Right hindlimb (tissue), 1 donor: ENCODE measurements at places on chromosomes 12 and 14.

DNA sequence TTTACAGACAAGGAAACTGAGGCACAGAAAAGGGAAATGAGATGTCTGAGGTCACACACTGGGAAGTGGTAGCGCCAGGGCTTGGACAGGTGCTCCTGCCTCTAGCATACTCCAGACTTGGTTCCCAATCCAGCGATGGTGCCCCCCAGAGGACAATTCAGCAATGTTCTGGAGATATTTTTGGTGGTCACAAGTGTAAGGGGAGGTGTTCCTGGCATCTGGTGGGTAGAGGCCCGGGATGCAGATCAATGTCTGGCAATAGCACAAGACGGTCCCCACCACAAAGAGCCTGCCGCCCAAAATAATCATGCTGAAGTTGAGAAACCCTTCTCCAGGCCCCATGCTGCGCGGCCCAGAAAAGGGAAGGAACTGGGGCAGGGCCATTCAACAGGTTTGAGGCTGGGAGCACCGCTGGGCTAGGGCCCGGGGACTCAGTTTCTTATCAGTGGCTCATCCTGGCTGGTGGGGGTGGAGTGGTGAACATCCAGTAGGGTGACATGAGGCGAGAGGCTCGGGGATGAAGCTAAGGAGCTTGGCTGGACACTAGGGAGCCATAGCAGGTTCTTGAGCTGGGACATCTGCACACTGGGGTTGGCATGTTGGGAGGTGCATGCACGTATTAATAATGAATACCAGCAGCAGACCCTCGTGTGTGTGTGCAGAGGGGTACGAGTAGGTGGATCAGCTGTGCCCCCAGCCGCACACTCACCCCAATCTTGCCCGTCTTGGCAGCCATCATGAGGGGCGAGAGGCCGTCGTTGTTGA lies 35.1 kb downstream of the TRPV4 start:
- DNase-seq = no peak

GRCh38 chr14:64298773-64299172 lies 4.6 kb upstream of the ESR2 start:
- no peak for DNase-seq

DNA sequence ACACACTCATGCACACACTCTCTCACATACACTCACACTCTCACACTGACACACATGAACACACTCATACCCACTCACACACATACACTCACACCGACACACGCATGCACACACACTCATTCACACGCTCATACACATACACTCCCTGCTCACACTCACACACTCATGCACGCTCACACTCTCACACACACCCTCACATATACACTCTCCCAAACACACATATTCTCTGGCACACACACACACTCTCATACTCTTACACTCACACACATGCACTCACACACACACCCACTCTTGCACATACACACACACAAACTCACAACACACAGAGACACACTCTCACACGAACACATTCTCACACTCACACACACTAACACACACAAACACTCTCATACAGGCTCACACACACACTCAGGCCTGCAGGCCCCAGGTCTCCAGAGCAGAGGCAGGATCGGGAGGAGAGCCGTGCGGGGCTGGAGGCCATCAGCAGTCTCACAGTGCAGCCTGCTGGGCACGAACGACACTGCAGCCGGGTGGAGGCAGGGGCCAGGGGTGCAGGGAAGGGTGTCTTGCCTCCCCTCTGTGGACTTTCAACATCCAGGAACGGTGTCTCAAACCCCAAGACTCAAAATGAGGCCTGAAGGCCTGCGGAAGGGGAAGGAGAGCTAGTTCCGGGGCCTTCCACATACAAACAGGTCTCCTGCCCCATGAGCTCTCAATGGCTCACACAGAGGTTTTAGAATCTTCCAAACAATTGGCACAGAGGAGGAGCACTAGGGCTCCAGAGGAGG lies 148.7 kb downstream of the ANO2 start:
- DNase-seq = peak; percentile 68

GRCh38 chr12:14981049-14981448 lies 8.2 kb downstream of the PDE6H start:
- DNase-seq = no peak

- DNase-seq = no peak
Observed at GRCh38 chr14:45185100-45185814, 49.5 kb downstream of the FANCM start.

DNA sequence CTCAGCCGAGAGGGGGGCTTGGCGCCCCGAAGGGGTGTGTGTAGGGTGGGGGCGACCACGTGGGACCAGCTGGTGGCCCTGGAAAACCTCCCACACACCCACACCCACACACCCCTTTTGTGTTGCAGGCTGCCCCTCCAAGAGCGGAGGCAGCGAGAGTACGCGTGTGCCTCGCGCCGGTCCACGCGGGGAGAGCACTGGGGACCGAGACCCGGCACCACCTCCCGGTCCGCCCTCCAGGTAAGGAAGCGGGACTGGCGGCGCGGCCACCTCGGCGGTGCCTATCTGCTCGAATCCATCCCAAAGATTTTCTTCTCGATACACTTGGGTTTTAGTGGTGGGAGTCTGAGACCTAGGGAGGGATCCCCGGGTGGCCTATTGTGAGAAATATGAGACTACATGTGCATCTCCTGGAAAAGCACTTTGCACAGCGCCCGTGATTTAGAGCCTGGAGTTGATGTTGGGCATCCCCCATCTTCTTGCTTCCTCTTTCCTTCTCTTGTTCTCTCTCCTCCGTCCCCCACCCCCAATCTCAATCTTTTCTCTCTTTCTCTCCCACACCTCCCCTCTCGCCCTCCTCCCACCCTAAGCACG lies 393 bp downstream of the SYT1 start:
- DNase-seq = peak; percentile 12

DNA sequence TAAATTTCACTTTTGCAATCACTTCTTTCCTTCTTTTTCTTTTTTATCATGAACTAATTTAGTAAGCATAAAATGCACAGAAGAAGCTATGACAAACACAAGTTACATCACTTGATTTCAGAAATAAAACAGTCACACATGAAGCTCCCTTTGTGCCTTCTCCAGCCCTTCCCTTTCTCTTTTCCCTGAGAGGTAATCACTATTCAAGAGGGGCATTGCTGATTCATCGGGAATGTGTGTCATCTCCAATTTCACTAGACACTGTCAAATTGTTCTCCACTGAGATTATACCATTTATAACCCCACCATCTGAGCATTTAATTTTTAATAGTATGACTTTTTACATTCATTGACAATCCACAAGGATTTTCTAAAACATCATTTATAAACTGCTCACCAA lies 91.6 kb upstream of the PTPRQ start:
- DNase-seq = no peak

- DNase-seq = peak; percentile 76
Observed at GRCh38 chr12:80186727-80187217, 87.4 kb downstream of the OTOGL start.

- DNase-seq = no peak
Observed at GRCh38 chr12:124481772-124482566, 85.4 kb downstream of the NCOR2 start.

- peak; percentile 48 for DNase-seq
Observed at GRCh38 chr14:77375973-77376770, 722 bp downstream of the TMED8 start.

DNA sequence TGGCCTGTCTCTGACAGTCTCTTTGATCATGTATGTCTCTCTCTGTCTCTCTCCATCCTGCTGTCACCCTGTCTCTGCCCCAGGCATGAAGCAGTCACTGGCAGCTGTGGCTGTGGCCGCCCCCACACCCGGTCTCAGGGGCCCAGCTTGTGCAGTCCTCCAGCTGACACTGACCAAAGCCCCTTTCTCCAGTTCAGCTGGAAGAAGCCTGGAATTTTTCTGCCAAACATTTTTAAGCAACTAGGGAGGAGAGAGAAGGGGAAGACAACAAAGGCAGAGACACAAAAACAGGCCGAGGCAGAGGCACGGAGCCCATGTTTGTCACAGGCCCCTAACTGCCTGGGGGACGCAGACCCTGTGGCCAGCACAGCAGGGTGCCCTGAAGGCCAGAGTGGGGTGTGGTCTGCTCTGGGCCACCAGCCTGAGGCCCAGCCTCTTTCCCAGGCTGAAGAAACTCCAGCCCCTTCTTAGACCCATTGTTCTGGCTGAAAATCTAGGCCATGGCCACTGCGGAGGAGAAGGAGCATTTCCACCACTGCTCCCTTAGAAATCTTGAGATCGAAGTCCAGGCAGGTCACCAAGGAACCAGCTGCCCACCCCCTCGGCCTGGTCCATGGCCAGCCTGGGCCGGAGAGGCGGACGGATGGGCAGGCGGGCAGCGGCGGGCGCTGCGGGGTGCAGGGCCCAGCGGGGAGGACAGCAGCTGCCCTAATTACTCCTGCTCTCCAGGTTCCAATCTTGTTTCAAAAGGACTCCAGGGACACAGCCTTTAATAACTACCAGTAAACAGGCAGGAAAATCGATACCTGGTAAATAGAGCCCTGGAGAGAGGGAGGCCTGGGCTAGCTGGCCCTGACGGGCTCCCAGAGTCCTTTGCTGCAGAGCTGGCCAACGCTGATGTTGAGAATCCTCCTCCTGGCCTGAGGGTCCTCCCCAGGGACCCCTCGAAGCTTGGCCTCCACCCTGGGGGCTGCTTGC lies 14.9 kb downstream of the DTX1 start:
- peak; percentile 64 for DNase-seq

DNA sequence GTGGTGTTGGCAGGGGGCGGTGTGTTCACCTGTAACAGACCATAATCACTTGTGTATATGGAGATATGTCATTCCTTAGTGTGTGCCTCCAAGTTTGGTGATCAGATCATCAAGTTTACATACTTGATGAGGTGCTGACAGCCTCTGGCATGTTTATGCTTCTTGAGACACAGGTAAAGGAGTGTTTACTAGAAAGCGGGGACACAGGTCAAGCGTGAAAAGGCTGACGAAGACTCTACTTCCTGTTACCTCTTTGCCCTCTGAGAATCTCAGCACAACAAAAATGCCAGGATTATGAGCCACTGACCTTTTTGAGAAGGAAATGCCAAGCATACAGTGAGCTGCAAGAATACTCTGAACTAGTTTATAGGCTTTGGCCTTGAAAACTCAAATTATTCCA lies 29.6 kb downstream of the PRDM4 start:
- DNase-seq = no peak

DNA sequence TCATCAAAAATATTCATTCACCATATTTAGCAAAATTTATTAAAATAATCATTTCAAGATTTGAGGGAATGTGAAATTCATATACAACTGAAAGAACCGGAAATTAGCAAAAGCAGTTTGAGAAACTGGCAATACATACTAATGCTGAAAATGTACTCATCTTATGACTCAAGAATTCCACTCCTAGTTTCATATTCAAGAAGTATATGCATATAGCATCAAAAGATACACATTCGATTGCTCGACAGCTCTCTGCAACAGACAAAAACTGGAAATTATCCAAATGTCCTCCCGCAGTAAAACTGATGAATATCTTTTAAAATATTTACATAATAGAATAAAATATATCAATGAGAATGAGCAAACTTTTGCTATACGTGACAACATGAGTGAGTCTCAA lies 189.2 kb upstream of the MGAT4C start:
- no peak for DNase-seq

- no peak for DNase-seq
Observed at GRCh38 chr12:52581481-52581880, 7.8 kb upstream of the KRT74 start.

- DNase-seq = peak; percentile 38
Observed at GRCh38 chr14:70073924-70074566, 114.7 kb downstream of the SLC8A3 start.

- no peak for DNase-seq
Observed at GRCh38 chr12:67925077-67925476, 64.2 kb upstream of the IFNG-AS1 start.

GRCh38 chr12:120943482-120943881 lies 34.9 kb upstream of the HNF1A start:
- no peak for DNase-seq

- DNase-seq = no peak
Observed at GRCh38 chr12:6697584-6698351, 2.8 kb downstream of the PIANP start.

GRCh38 chr12:131044136-131044535 lies 90.4 kb downstream of the ADGRD1 start:
- no peak for DNase-seq

- no peak for DNase-seq
Observed at GRCh38 chr14:105765893-105766614, 239.7 kb downstream of the TMEM121 start.

- peak; percentile 79 for DNase-seq
Observed at GRCh38 chr14:21070610-21071224, 613 bp downstream of the ARHGEF40 start.

GRCh38 chr12:90969346-90969745 lies 14.4 kb upstream of the CCER1 start:
- DNase-seq = no peak

DNA sequence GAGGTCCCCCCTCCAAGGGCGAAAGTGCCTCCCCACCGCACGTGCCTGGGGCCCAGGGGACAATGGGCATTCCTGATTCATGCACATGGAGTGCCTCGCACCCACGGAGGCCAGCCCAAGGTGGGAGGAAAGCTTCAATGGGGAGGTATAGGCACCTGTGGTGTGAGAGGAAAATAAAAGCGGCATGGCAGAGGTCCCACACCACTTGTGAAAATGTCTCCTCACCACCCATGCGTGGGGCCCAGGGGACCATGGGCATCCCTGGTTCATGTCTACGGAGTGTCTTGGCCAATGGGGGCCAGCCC lies 384.7 kb downstream of the ALG10 start:
- no peak for DNase-seq

GRCh38 chr12:109932878-109933503 lies 32.9 kb downstream of the TCHP start:
- peak; percentile 47 for DNase-seq

DNA sequence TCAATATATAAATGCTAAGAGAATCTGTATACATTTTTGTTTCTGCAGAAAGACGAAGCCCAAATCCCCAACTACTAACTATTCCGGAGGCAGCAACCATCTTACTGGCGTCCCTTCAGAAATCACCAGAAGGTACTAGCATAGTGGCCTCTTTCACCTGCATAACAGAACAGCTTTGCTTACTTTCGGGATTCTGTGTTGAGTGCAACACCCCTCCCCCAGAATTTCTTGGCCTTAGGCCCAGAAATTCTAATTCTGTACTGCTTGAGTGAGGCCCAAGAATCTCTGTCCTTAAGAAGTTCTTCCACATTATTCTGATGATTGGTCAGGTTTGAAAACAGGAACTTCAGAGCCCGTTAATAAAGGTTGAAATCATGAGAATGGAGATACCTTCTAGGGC lies 2.9 kb downstream of the SPX start:
- DNase-seq = no peak

GRCh38 chr12:123608182-123608581 lies 6.3 kb downstream of the DDX55 start:
- DNase-seq = no peak

- DNase-seq = no peak
Observed at GRCh38 chr14:64800000-64800399, 79.7 kb downstream of the SPTB start.

DNA sequence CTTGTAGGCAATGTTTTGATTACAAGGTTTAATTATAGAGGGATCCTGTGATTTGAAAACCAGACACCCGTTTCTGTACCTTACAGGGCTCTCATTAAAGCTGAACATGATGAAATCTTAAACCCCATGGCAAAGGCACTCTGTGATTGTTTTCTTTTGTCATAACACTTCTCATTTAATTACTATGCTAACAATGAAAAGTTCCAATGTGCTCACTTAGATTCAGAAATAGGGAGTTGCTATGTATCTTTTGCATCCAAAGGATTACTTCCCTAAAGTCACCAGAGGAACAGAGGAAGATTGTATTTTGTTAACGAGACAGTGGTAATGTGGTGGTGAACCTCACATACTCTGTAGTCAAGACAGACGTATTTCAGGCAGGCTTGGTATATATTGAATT lies 81.5 kb upstream of the MYF6 start:
- DNase-seq = no peak

- no peak for DNase-seq
Observed at GRCh38 chr12:84596266-84596665, 316.3 kb downstream of the SLC6A15 start.

GRCh38 chr14:37571391-37571790 lies 23.7 kb downstream of the FOXA1 start:
- no peak for DNase-seq
